ENCODE measurements at places on chromosomes 4 and X. TPM values are rescaled to one million over a fixed set of nuclear protein-coding genes. Genes with fewer than 3 reads are reported as not detected.

DNA sequence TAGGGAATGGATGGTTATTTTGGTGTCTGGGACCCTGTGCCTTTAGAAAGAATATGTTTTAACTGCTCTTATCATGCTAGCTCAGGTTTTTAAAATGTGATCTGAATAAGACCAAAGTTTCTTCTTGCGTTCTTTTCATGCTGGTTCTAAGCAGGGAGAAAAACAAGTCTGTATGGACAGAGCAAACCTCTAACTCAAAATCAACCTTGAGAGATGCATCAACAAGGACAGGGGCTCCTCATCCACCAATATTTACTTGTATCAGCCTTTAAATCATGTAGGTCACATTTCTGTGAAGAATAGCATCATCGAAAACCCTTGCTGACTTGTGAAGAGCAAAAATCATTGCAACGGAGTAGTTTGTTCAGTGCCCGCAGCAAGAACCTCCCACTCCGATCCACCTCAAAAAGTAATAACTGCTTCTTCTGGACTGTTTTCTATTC lies 1.2 kb downstream of the ATP10D start:
- H3K4me3 ChIP-seq = peak overlapping the region; percentile 80
- no peaks in the 10 kb centered on the region for H3K36me3 ChIP-seq
- no peak for DNase-seq
- H3K4me1 ChIP-seq = peaks cover 13% of the 10 kb centered on the region
- H3K27ac ChIP-seq = no peak overlapping the region

The ENPP6 gene
- not detected for total RNA-seq

DNA sequence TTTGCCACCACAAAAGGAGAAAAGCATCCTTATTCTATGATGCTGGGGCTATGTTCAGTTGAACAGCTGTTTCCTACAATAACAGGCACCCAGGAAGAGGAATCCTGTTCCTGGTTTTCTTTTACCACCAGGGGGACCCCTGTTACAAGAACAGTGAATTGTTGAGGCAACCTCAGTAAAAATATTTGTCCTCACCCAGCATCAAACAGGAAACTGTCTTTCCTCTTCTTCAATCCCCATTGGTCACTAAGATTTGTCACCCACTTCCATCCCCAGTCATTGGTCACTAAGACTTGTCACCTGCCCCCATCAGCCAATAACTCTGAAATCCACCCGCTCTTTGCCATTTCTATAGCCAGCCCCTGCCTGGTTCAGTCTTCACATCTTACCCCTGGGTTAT lies 143.5 kb upstream of the GALNT7 start:
- no peak overlapping the region for H3K4me3 ChIP-seq
- no peaks in the 10 kb centered on the region for H3K36me3 ChIP-seq
- no peaks in the 10 kb centered on the region for H3K4me1 ChIP-seq
- no peaks in the 10 kb centered on the region for H3K27me3 ChIP-seq

The TBC1D25 gene
- total RNA-seq = 30.5 TPM

GRCh38 chr4:185343726-185344581 lies 51.8 kb downstream of the LRP2BP start:
- H3K27me3 ChIP-seq = no peaks in the 10 kb centered on the region
- peaks cover 11% of the 10 kb centered on the region for H3K36me3 ChIP-seq

DNA sequence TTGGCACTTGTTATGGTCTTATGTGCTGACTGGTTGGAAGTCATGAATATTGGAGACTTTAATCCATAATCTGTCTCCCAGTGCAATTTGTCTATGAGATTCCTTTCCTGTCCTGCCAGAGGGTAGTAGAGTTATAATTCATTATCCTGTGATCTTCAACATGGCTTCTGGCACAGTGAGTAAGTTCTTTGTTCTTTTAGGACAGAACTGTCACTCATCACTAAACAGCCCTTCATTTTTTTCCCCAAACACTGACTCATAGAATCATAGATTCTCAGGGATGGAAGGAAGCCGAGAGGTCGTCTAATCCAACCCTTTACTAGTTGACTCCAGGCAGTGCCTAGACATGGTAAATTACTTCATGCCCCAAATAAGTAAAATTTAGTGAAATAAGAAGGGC lies 78.4 kb downstream of the LUZP4 start:
- H3K36me3 ChIP-seq = no peaks in the 10 kb centered on the region
- no peaks in the 10 kb centered on the region for H3K4me1 ChIP-seq
- no peaks in the 10 kb centered on the region for H3K27me3 ChIP-seq
